Fibroblast of villous mesenchyme (primary cell): ENCODE measurements at places on chromosomes 7 and 10.
A peak's percentile ranks its signal among the peaks of the same experiment; 100 is the strongest.

GRCh38 chr7:20329389-20330238 is 1.1 kb upstream of the ITGB8 start:
- DNase-seq, result peak; percentile 51

GRCh38 chr10:81944609-81945008 is 69.6 kb downstream of the NRG3 start:
- no peak for DNase-seq

DNA sequence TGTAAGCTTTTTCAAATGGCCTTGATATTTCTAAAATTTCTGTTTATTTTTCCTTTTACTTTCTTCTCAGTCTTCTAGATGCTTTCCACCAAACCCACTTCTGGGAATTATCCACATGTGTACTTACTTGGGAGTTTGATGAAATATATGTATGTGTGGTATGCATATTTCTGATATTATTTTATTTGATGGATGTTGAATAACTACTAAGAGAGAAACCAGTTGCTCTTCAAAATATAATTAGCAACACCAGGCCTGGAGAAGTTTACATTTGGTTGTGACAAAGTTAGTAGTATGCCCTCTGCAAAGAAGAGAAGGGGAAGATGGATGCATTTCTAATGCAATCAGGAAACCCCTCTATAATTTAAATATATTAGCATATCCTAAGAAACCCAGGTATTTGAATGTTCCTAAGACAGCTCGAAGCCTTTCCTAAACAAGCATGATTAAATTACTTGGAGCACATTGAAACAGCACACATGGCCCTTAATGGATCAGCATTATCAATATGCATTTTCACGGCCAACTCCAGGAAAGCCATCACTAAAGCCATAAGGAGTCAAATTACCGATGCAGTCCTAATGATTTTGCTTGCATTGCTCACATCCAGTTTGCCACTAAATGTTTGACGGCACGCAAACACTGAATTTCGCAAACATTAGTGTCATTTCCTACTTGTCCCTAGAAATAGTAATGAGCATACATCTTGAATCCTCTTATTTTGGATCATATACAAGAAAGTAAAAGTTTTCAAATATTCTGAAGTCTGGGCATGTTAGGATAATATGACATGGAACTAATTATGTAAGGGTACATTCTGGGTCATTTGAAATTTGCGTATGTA is 393.8 kb downstream of the EXOC4 start:
- no peak for DNase-seq

GRCh38 chr7:126436213-126436868 is 816.4 kb downstream of the GRM8 start:
- no peak for DNase-seq

GRCh38 chr10:110432814-110433565 is 64.7 kb upstream of the DUSP5 start:
- no peak for DNase-seq

GRCh38 chr10:123139521-123140163 is 3.9 kb downstream of the HMX3 start:
- peak; percentile 45 for DNase-seq

DNA sequence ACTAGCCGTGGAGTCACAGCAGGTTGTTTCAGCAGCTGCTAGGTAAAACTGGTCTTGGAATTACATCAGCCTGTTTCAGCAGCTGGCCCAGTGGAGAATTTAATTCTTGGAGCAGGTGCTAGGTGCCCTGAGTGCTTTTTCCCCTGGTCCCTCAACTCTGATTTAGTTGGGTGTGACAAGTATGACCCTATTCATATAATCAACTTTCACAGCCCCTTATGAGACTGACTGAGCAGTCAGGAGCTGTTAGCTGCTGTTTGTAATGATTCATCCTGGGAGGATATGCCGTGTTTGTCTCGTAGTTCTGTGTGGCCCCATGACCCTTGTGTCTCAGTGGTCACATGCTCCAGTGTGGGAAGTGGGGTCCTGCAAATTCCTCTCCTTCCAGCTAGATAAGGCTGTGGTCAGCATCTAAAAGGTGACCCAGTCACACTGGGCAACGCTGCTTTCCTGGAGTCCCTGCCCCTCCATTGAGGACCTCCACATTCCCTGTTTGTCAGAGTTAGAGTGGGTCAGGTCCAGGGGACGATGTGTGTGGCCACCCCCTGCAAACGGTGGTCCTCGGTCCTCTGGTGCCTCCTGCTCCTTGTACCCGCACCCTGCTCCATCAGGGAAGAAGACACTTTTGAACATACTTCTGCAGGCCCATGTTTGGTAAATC is 28.3 kb downstream of the TBATA start:
- DNase-seq, result peak; percentile 27

DNA sequence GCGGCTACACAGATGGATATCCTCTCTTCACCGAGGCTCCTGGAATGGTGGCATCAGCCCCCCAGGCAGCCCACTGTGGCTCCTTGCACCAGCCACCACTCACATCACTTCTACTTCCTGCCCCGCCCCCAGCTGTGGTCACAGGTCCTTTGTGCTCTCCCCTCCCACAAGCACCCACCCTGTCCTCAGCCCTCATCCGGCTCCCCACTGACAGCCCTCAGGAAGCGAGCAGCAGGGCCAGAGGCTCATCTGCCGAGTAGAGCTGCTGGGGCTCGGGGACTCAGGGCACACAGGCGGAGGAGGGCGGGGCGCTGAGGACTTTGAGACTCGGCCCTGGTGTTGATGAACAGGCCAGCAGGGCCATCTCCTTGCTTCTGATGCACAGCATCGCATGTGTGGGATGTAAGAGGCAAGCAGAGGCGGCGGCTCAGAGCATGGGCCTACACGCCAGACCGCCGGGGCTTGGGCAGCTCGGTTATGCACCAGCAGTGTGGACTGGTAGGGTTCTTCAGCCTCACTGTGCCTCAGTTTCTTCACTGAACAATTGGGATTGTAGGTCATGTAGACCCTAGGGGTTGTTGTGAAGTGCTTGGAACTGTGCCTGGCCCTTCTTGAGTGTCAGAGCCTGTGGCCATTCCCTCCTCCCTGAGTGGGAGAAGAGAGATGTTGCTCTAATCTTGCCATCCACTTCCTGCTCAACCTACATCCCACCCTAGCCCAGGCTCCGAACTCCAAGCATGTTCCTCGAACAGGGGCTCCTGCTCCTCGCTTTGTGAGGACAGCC is at the start of gene PRF1:
TSS of gene PRF1 (minus strand) at position 77 of the 784 bp plus-strand sequence. CDS start 1,839 bp downstream, outside the sequence.
- DNase-seq, result no peak

DNA sequence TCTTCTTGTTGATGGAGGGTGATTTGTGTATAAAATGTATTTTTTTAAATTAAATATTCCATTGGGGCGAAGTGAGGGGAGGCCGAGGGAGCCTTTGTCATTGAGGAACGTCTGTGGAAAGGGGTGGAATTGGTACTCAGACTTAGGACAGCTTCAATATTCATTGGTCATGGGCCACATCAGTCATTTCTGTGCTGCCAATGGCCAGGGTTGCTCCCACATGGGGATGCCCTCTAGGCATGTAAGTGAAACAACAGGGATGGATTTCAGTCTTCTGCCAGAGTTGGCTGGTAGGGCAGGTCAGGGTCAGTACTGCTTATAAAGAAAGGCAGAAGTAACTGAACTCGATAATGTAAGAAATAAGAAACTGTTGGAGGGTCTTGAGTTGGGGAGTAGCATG is 47.2 kb downstream of the NEURL1 start:
- no peak for DNase-seq

DNA sequence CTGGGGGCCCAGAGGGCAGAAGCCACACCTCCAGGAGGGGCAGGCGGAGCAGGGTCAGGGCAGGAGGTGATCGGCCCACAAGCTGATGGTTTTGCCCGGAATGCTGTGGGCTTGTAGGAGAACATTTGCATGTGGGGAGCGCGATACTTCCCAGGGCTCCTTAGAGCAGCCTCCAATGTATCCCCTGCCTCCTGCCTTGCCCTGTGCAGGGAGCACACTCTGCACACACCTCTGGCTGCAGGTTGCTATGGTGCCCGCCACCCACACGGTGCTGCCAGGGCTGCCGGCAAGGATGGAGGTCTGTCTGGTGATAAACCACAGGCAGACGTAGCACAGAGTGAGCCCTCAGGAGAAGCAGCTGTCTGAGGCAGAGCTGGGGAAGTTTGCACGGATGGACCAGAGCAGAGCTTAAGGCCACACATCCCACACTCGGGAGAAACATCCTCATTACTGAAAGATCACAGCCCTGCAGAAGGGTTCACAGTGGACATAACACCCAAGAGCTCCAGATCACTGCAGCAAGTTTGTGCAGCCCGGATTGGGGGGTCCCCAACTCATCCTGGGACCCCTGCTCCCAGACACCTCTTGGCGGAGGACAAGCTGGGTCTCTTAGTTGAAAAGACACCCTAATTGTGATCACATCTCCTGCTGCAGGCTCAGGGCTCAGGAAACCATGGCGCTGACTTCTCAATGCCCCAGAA is 41.8 kb downstream of the VIPR2 start:
- no peak for DNase-seq

DNA sequence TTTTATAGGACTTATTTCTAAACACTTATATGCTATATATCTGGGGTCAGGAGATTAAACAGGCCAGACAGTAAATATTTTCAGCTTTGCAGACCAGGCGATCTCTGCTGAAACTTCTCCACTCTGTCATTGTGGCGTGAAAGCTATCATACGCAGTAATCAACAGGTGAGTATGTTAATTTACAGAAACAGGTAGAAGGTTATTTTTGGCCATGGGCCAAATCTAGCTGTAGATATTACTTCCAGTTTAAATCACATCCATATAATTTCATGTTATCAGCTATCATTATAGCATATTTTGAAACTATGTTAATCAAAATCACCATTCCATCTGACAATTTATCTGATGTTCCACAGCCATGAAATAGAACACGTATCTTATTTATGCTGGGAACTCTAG is 67.8 kb downstream of the GPR37 start:
- no peak for DNase-seq
